Esophagus muscularis mucosa (tissue), 4 donors: ENCODE measurements at places on chromosomes 3 and 15. TPM values are rescaled to one million over a fixed set of nuclear protein-coding genes. Genes with fewer than 3 reads are reported as not detected.

DNA sequence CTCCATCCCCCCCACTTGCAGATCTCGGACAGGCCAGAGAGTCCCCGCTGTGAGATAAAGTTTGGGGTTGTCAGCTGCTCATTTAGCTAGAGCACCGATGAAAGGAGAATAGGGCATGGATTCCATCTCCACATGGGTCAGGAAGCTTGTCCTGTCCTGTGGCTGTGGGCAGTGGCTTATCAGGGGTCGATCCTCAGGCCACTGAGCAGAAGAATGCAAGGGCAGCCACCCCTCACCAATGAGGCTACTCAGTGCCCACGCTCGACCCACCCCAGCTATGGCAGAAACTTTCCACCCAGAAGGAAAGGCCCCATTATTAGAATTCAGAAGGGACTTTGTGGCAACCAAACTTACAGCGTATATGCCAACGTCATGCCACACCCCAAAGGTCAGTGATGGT lies 43.3 kb downstream of the CPN2 start:
- H3K4me1 ChIP-seq, result peaks cover 20% of the 10 kb centered on the region
- no peaks in the 10 kb centered on the region for H3K27me3 ChIP-seq
- H3K36me3 ChIP-seq, result no peaks in the 10 kb centered on the region
- no peak overlapping the region for H3K4me3 ChIP-seq

DNA sequence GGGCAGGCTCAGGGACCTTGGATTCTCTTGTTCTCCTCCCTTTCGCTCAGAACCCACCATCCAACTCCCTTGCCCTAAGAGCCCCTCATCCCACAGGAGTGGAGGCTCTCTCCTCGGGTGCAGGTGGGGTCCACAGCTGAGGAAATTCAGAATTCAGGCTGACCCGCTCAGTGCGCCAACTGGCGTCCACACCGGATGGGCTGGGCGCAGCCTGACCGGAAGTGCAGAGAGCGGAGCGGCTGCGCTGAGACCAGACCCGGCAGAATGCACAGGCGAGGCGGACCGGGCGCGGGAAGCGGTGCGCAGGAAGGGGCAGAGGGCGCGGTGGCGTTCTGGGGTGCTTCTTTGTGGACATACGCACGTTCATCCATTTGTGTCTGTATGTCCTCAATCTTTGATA lies 210.4 kb upstream of the NDN start:
- DNase-seq, result no peak
- H3K36me3 ChIP-seq, result no peaks in the 10 kb centered on the region
- no peaks in the 10 kb centered on the region for H3K4me1 ChIP-seq

DNA sequence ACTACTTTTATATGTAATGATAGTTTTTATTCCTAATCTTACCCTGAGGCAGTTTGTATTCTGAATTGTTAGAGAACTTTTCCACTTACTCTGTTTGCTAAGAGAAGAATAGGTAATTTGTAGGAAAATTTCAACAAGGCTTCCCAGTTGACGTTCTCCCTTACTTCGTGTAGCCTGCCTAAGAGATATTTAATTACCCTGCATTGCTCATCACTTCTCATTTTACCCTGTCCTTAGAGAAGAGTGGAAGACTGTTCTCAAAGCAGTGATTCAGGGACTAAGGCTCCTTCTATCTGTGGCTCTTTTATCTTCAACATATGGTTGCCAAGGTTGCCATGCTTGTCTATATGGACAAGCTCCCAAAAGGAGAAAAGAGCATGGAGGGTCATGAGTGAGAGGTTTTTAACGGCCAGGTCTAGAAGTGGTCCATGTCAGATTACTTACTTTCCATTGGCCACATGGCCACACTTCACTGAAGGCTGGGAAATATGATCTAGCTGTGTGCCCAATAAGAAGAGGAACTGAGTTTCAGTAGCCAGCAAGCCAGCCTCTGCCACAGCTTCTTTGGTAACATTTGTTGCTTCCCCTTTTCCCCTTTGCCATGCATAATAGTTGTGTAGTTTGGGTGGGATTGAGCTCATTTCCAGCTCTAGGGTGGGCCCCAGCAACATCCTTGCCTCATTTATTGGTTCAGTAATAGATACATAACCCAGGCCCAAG lies 22.1 kb downstream of the PDE8A start:
- DNase-seq, result no peak
- no peaks in the 10 kb centered on the region for H3K36me3 ChIP-seq
- peaks cover 64% of the 10 kb centered on the region for H3K4me1 ChIP-seq
- no peaks in the 10 kb centered on the region for H3K27me3 ChIP-seq
- no peak overlapping the region for H3K27ac ChIP-seq

DNA sequence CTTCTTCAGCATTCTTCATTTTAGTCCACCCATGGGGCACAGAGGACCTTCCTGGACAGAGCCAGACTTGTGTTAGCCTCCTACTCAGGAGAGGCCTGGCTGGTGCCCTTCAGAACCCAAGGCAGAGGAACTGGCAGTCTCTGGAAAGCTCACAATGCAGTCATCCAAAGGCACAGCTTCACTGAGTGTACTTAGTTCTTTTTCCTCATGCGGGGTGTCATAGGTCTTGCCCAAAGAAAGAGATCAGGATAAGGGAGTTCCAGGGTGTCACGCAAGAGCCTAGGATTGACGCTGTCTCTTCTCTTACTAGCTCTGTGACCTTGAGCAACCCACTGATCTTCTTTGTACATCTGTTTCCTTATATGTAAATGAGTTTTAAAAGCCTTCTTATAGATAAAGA lies 58.7 kb downstream of the CD200 start:
- H3K27ac ChIP-seq, result peak overlapping the region; percentile 80
- H3K4me3 ChIP-seq, result no peak overlapping the region
- peaks cover 40% of the 10 kb centered on the region for H3K4me1 ChIP-seq
- no peak for DNase-seq
- H3K27me3 ChIP-seq, result no peaks in the 10 kb centered on the region
- no peaks in the 10 kb centered on the region for H3K36me3 ChIP-seq

Gene CD86
- total RNA-seq, result 3.9 TPM

Gene FILIP1L
- total RNA-seq, result 122 TPM

Gene PCOLCE2
- 48.2 TPM for total RNA-seq
